Hematopoietic multipotent progenitor cell treated with erythropoietin and hydrocortisone succinate and interleukin-3 and kit ligand, for 8 days (in vitro differentiated cells): ENCODE measurements at places on chromosomes 4 and X.
A peak's percentile ranks its signal among the peaks of the same experiment; 100 is the strongest.

DNA sequence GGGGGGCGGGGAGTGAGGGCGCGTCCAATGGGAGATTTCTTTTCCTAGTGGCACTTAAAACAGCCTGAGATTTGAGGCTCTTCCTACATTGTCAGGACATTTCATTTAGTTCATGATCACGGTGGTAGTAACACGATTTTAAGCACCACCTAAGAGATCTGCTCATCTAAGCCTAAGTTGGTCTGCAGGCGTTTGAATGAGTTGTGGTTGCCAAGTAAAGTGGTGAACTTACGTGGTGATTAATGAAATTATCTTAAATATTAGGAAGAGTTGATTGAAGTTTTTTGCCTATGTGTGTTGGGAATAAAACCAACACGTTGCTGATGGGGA lies 1.1 kb downstream of the HTT start:
- no peak for DNase-seq

DNA sequence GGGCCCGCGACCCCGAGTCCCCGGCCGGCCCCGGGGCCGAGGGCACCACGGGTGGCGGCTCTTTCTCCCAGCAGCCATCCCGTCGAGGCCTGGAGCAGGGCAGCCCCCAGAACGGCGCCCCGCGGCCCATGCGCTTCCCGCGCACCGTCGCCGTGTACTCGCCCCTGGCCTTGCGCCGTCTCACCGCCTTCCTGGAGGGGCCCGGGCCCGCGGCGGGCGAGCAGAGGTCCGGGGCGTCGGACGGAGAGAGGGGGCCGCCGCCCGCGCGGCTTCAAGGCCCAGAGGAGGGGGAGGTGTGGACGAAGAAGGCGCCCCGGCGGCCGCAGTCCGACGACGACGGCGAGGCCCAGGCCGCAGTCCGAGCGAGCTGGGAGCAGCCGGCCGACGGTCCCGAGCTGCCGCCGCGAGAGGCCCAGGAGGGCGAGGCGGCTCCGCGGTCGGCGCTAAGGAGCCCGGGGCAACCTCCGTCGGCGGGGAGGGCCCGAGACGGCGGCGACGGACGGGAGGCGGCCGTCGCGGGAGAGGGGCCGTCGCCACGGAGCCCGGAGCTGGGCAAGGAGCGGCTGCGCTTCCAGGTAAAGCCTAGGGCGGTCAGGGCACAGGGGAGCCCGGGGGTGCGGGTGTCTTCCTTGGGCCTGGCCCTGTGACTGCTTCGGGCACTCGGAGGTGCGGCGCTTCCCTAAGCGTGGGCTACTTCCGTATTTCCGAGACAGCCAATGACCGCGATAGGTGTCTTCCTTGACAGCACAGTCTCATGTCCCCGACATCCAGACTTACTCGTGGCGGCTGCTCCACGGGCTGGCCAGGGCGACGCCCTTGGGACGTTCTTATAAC lies 845 bp downstream of the ZAR1 start:
- peak; percentile 46 for DNase-seq

- DNase-seq, result no peak
These were observed 339.3 kb upstream of the F9 start for GRCh38 chrX:139191286-139191685.

GRCh38 chr4:7766661-7767345 lies 172.9 kb downstream of the AFAP1 start:
- no peak for DNase-seq

DNA sequence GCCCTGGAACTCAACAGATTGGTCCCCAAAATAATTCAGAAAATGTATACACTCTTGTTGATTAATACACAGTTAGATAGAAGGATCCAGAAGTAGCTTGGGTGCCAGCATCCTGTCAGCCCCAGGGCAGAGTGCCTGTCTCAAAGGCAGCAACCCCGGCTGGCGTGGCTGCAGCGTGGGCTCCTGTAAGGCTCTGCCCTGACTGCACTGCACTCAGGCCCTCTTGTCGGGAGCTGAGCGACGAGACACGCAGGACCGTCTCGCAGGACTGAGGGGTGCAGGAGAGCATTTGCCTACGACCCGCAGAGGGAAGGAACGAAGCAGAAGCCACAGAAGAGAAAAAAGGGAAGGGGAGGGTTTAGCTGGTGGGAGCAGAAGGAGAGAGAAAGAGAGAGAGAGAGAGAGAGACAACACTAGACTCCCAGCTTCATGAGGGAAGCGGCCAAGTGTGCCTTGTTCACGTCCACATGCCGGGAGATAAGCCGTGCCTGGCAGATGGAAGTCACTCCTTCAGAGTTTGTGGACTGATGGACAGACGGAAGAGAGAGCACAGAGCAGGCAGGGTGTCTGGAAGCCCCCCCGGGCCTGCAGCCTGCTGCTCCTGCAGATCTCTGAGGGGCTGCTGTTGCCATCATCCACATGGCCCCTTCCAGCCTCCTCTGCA lies 38.7 kb upstream of the HELT start:
- DNase-seq, result peak; percentile 5

DNA sequence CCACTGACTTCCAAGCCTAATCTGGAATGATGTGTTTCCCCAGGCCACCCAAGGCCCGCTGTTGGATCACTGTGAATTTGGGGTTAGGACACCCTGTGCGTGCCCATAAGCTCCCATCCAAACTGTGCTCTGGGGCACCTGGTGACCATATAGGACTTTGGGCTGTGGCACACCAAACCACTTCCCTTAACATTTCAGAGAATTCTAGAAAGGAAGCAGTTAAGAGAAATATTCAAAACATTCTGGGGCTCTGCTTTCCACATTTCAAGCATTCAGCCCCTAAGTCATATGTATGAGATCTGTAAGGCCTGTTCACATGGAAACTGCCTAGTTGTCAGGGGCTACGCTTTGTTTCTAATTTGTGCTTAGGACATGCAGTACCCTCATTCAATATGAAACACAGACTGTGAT lies 14.4 kb downstream of the VGLL1 start:
- DNase-seq, result no peak

- DNase-seq, result no peak
These were observed 78.2 kb downstream of the MAOB start for GRCh38 chrX:43804021-43804420.

- no peak for DNase-seq
These were observed 169.6 kb upstream of the GLRA2 start for GRCh38 chrX:14359727-14360126.

- peak; percentile 30 for DNase-seq
These were observed 2.9 kb downstream of the ARHGAP4 start for GRCh38 chrX:153922932-153923857.

GRCh38 chrX:13472975-13473374 lies 96.4 kb upstream of the EGFL6 start:
- DNase-seq, result no peak

- no peak for DNase-seq
These were observed 172.9 kb downstream of the DCLK2 start for GRCh38 chr4:150250998-150251651.

GRCh38 chr4:147182041-147182440 lies 236.4 kb upstream of the TTC29 start:
- DNase-seq, result no peak

- DNase-seq, result no peak
These were observed 14.9 kb downstream of the VBP1 start for GRCh38 chrX:155231163-155231562.

DNA sequence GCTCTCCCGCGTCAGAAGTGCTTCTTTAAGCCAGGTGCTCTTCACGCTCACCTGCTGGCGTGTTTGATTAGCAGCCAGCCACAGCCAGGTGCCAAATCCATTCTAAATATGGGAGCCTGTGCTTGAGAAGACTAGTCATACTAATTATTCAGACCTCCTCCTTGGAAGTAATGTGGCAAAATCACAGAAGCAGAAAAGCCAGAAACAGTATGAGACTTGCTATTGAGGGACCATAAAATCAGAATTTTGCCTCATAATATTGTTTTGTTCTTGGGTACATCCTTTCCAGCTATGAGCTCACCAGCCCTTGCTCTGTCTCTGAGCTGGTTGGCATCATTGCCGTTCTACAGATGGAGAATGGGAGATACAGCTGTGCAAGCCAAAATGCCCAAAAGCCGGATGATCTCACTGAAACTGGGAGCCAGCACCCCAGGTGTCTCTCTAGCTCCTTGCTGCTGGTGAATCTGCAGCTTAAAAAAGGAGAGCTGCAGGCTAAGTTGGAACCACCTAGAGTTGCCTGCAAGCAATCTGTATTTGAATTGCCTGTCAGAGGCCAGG lies 205.4 kb downstream of the SHROOM3 start:
- no peak for DNase-seq

DNA sequence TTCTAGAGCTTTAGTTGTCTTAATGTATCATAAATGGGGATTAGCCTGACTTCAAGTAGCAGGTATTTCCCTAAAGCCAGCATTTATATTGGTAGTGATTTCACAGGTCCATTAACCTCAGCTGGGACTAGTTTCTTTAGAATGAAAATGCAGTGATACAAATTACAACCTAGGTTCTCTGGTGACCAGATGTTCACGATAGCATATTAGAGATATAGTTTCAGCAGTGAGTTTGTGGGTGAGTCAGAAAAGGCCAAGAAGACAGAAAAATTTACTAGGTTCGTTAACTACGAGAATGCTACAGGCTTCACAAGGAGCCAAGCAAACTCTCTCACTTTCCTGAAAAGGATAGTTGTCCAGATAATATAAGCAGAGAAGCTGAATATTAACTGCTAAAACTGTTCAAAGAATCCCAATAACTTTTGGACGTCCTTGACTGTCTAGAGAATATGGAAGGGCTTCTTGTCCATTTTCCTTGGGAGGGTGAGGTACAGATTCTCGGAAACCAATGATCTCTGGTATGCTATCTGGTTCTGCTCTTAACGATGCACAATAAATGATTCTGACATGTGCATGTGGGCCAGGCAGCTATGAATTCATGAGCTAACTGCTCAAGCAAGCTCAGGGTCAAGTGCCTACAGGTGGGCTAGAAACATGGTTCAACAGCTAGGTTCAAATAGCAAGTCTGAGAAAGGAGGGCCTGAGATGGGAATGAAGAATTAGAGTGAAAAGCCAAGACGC lies 6.0 kb upstream of the SPCS3 start:
- DNase-seq, result no peak

GRCh38 chr4:16294455-16294854 lies 68.2 kb upstream of the TAPT1 start:
- DNase-seq, result no peak

GRCh38 chr4:79141530-79141929 lies 184.3 kb downstream of the NAA11 start:
- DNase-seq, result no peak

DNA sequence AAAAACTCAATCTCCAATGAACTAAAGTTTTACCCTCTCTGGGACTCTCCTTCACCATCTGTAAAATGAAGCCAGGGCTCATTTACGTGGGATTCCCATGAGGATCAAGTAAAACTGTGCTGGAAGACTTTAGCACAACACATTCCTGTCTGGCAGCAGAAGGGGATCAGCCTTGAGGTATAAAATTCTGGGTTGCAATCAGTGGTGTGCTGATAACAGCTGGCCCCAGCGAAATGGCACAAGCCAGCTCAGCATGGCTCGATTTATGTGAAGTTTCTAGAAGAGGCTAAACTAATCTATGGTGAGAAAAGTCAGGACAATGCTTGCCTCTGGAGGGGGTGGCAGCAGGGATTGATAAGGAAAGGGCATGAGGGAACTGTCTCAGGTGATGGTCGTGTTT lies 28.4 kb downstream of the ZNF630 start:
- DNase-seq, result no peak

DNA sequence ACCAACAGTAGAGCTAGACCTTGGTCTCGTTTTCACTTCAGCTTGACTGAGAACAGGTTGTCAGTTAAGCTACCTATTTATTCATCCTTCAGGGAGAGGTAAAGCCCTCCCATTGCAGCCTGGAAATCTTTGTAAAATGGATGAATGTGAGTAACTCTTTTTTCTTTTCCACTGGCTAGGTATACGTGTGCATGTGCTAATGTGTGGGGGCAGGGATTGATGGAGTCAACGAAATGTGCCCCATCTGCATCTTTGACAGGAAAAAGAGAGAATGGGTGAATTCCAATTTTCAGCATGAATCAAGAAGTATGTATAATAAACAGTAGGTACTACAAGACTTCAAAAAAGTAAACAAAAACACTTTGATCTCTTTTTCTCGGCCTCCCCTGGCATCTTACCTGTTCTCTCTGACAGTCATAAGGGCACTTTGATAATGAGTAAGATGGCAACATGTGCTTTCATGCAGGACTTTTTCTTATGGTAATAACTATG lies at the start of gene IL21:
IL21 (minus strand) TSS at position 51 of the 492 bp plus-strand sequence. CDS start 55 bp downstream, outside the sequence.
- DNase-seq, result no peak

DNA sequence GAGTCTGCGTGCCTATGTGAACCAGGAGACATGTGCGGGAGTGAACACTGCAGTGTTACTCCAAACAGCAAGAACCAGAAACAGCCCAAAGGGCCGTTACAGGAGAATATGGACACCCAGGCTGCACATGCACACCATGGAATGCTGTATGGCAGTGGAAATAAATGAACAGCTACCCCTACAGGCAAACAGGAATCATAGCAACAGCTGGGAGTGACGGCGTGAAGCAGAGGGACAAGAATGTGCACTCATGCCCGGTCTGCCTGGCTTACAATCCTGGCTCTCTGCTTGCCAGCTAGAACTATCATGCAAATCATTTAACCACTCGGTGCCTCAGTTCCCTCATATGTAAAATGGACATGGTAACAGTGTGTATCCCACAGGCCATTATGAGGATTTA lies 16.6 kb downstream of the GPKOW start:
- peak; percentile 61 for DNase-seq

- no peak for DNase-seq
These were observed 8.1 kb downstream of the SSR4 start for GRCh38 chrX:153802513-153803045.

- DNase-seq, result no peak
These were observed 690 bp upstream of the NEIL3 start for GRCh38 chr4:177308847-177309521.

DNA sequence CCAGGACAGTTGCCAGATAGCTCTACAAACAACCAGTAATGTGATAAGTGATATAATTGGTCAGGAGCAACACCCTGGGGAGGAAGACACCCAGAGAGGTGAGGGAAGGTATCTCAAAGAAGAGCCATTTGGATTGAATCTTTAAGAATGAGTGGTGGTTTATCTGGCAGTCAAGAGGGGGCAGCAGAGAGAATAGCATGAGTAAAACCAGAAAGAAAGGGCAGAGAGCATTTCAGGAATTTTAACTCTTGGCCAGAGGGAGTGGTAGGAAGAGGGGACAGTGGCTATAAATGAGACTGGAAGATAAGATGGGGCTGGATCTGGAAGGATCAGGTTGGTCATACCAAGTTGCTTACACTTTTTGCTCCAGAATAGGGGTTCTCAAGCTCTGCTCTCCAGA lies 5.9 kb upstream of the SEPTIN6 start:
- DNase-seq, result peak; percentile 57

DNA sequence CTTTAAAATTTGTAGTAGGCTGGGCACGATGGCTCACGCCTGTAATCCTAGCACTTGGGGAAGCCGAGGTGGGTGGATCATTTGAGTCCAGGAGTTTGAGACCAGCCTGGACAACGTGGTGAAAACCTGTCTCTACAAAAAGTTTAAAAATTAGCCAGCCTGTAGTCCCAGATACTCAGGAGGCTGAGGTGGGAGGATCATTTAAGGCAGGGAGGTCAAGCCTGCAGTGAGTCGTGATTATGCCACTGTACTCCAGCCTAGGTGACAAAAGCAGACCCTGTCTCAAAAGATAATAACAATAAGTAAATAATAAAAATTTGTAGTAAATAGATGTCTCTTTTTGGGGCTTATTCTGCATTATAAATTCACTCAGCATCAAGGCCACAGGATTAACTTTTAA lies 118.5 kb downstream of the IRF2 start:
- DNase-seq, result no peak

GRCh38 chrX:20523626-20524312 lies 257.1 kb upstream of the RPS6KA3 start:
- no peak for DNase-seq

- no peak for DNase-seq
These were observed 319.5 kb downstream of the ACTRT1 start for GRCh38 chrX:127732709-127733108.

- DNase-seq, result no peak
These were observed 53.1 kb downstream of the BMP2K start for GRCh38 chr4:78829296-78829695.
